CD4-positive, alpha-beta memory T cell (primary cell): ENCODE measurements at places on chromosomes 12 and 14. TPM values are rescaled to one million over a fixed set of nuclear protein-coding genes. Genes with fewer than 3 reads are reported as not detected.

The KRT72 gene
- polyA plus RNA-seq, result not detected

GRCh38 chr12:4026020-4026358 is 152.8 kb upstream of the PARP11 start:
- H3K4me1 ChIP-seq, result peaks cover 26% of the 10 kb centered on the region
- no peak overlapping the region for H3K27ac ChIP-seq
- H3K27me3 ChIP-seq, result no peaks in the 10 kb centered on the region
- H3K36me3 ChIP-seq, result no peaks in the 10 kb centered on the region
- H3K4me3 ChIP-seq, result no peak overlapping the region
- DNase-seq, result no peak

DNA sequence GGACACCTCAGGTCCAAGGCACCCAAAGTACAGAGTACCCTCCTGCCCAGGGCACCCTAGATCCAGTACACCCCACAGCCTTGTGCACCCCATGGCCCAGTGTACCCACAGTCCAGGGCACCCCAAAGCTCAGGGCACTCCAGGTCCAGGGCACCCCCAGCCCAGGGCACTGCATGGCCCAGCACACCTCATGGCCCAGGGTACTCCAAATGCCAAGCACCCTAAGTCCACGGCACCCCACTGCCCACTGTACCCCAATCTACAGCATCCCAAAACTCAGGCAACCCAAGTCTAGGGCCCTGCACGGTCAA is 6.0 kb downstream of the JAG2 start:
- H3K4me3 ChIP-seq, result no peak overlapping the region
- no peaks in the 10 kb centered on the region for H3K27me3 ChIP-seq
- no peaks in the 10 kb centered on the region for H3K4me1 ChIP-seq
- DNase-seq, result no peak

The TOMM20L gene
- polyA plus RNA-seq, result not detected

GRCh38 chr14:94041551-94042346 is 15.6 kb downstream of the OTUB2 start:
- H3K4me3 ChIP-seq, result no peak overlapping the region
- H3K4me1 ChIP-seq, result no peaks in the 10 kb centered on the region
- peaks cover 29% of the 10 kb centered on the region for H3K36me3 ChIP-seq
- no peak for DNase-seq
- no peak overlapping the region for H3K27ac ChIP-seq
- H3K27me3 ChIP-seq, result no peaks in the 10 kb centered on the region
